ENCODE measurements at places on chromosomes 2 and 18.

DNA sequence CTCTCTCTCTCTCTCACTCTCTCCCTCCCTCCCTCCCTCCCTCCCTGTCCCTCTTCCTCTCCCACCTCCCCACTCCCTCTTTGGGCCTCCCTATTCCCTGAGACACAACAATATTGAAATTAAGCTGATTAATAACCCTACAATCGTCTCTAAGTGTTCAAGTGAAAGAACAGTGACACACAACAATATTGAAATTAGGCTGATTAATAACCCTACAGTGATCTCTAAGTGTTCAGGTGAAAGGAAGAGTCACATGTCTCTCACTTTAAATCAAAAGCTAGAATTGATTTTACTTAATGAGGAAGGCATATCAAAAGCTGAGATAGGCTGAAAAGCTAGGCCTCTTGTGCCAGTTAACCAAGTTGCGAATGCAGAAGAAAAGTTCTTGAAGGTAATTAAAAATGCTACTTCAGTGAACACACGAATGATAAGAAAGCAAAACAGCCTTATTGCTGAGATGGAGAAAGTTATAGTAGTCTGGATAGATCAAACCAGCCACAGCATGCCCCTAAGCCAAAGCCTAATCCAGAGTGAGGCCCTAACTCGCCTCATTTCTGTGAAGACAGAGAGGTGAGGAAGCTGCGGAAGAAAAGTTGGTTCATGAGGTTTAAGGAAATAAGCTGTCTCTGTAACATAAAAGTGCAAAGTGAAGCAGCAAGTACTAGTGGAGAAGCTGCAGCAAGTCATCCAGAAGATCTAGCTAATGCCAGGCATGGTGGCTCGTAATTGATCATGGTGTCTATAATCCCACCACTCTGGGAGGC, 21.3 kb downstream of the MALT1 start:
- no peak for DNase-seq

DNA sequence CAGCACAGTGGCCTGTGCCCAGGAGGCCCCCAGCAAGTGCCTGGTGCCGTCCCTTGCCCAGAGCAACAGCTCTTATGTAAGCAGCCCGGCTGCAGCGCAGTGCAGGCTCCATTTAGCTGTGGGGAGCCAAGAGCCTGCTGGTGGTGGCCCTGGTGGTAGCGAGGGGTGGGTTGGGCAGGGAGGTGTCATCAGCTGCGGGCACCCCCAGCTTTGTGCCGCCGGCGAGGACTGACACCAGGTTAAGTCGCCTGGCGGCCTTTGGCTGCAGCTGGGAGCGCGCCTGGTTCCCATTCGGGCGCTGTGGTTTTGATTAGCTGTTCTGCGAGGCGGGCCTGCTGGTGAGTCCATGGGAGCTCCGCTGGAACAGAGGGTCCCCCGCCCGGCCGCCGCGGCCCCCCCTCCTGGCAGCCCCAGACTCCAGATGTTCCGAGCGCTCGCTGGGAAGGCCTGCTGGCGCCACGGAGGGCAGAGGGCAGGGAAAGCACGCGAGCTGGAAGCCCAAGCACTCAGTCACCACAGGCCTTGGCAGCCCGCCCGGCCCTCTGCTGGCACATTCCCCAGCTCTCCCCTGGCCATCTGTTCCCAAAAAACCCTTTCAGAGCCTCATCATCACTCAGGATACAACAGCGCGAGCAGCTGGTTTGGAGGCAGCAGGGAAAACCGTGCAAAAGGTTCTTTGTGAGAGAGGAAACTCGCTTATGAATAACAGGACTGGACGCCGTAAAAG, 18.4 kb downstream of the ATOH8 start:
- no peak for DNase-seq

DNA sequence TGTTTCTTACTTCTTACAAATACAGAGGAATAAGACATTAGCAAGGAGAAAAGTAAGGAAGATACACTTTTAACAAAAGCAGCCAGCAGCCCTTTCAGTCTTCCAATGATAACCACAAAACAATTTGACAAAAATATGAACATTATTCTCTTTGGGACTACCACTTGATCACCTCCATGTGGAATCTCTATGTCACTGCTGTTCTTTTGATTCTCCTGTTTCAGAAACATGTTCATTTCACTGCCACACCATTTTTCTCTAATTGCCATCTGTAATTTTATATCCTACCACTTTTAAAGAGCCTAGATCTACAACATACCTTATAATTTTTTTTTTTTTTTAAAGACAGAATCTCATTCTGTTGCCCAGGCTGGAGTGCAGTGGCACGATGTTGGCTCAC, 10.9 kb downstream of the INO80D start:
- no peak for DNase-seq

GRCh38 chr2:206212673-206213513, 53.2 kb downstream of the EEF1B2 start:
- DNase-seq: no peak

DNA sequence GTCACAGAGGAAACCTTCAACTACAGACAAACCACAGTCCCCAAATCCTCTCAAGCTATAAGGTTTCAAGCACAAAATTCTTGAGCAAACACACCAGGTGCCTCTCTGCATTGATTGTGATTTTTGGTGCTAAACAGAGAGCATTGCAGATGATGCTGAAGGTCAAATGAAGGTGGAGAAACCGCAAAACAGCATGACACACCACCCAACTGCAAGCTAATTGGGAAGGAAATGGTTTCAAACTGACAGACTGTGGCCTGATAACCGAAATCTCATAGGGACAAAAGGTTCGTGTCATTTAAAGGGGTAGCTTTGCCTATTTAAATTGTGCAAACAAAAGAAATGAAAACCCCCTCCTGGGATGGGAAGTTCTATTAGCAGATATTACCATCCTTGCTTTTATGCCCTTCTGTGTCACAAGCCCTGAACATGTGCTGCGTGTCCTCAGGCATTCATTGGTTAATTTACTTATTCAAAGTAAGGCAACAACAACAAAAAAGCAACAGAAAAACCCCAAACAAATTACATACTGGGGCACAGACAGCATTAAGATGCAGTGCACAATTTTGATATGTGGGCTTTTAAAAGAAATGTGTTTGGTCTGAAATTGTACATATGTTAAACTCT, 154.9 kb downstream of the AQP4 start:
- no peak for DNase-seq

DNA sequence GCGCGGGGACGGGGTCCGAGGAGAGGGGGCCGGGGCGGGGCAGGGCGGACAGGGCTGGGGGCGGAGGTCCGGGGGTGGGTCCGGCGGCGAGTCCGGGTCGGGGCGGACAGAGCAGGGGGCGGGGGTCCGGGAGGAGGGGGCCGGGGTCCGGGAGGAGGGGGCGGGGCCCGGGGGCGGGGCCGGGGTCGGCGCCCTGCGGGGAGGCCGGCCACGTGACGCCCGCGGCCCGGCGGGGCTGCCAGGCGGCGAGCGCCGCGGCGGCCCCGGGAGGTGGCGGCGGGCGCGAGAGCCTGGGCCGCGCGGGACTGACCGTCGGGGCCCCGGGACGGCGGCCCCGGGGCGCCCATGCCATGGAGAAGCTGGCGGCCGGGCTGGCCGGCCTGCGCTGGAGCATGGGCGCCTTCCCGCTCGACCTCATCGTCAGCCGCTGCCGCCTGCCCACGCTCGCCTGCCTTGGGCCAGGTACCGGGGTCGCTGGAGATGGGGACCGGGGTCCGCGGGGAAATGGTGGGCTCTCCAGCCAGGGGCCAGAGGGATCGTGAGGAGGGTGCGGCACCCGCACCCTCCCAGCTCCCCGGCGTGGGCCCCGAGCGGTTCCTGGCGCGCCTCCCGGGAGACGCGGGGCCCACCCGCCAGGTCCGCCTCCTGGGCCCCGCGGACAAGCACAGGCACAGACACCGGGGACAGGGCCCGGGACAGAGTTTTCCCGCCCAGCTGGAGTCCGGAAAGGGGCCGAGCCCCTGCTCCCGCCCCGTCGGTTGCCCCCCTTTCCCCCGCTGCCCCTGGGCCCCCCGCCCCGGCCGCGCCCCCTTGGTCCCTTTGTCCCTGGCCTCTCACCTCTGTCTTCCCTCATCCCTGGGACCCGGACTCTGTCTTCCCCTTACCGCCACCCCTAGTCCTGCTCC, at the start of gene GAREM2:
TSS of gene GAREM2 (plus strand) at position 218 of the 905 bp plus-strand sequence. CDS start at position 351, 133 bp downstream.
- DNase-seq: no peak

DNA sequence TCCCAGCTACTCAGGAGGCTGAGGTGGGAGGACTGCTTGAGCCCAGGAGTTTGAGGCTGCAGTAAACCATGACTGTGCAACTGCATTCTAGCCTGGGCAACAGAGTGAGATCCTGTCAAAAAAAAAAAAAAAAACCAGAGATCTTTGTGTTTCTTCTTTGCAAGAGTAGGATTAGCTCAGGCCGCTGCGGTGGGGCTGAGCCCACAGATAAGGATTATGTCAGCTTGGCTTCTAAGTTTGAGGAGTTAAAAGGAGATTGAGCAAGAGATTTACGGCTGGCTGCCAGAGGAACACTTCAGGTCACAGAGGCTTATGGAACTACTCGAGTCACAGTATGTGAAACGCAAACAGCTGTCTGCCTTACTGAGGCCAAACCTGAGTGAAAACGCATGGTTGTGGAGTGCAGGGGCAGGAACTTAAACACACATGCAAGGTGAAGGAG, 146.7 kb upstream of the L3MBTL4 start:
- DNase-seq: no peak

DNA sequence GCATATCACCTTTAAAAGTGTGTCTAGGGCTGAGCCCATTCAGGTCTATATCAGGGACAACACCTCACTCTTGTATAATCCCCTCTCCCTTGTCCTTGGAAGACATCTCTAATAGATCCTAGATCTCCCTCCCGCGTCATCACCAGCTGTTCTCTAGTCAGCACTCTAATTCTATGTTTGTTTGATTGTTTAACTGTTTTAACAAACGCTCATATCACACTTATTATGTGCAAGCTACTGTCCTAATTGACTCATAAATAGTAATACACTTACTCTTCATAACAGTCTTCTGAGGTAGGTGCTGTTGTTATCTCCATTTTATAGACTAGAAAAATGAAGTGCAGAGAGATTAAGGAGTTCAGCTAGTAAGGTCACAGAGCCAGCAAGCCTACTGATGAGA, 1.6 kb upstream of the ERMN start:
- no peak for DNase-seq

GRCh38 chr2:45786030-45786835, 134.8 kb downstream of the PRKCE start:
- DNase-seq: no peak

- no peak for DNase-seq
Measured at GRCh38 chr2:68936427-68936826, 16.3 kb downstream of the GKN2 start.

- no peak for DNase-seq
Measured at GRCh38 chr2:143850084-143850483, 669.8 kb downstream of the ZEB2 start.

DNA sequence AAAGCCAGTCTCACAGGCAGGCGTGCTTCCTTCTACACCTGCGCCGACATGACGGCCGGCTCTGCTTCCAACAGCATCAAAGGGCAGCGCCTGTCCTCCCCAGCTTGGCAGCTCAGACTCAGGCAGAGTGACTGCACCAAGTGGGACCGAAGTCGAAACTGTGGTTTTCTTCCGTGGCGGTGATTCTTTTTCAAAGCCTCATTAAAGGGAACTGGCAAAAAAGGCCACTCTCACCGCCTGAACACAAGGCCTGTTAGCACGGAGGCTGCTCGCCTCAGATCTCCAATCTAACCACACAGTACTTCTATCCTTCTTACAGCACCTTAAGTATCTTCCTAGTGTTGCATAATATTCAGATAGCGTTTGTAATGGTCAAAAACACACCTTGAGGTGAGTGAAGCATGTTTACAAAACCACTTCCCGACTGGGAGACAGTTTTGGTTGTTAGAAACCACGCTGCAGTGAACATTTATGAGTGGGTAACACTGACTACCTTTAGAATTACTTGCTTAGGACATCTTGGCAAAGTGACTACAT, 236.4 kb downstream of the HDAC4 start:
- peak; percentile 32 for DNase-seq

DNA sequence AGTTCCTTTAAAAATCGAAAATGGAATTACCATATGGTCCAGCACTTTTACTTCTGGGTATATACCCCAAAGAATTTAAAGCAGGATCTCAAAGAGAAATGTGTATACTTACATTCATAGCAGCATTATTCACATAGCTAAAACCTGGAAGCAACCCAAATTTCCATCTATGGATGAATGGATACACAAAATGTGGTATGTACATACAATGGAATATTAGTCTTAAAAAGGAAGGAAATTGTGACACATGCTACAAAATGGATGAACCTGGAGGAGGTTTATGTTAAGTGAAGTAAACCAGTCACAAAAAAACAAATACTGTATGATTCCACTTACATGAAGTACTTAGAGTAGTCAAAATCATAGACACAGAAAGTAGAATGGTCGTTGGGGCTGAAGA, 147.9 kb upstream of the LTBP1 start:
- no peak for DNase-seq

- no peak for DNase-seq
Measured at GRCh38 chr2:46763861-46764260, 151.7 kb downstream of the MCFD2 start.

DNA sequence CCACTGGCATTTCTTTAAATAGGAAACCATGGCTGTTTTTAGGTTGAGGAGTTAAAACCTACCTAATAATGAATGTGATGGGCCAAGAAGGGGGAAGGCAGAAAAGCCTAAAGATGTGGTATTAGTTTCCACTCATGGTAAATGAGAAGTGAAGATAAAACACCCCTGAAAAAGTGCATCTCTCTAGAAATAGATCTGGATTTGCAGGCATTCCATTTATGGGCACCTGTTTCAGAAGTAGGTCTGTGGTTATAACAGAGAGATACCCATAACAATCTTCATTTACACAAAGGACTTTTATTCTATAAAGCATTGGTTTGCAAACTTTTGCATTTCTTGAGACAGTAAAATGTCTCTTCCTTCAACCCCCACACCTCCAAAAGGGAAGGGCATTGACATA, 62.1 kb downstream of the PRKCE start:
- DNase-seq: no peak

- no peak for DNase-seq
Measured at GRCh38 chr2:32825291-32825712, 121.5 kb upstream of the LTBP1 start.

DNA sequence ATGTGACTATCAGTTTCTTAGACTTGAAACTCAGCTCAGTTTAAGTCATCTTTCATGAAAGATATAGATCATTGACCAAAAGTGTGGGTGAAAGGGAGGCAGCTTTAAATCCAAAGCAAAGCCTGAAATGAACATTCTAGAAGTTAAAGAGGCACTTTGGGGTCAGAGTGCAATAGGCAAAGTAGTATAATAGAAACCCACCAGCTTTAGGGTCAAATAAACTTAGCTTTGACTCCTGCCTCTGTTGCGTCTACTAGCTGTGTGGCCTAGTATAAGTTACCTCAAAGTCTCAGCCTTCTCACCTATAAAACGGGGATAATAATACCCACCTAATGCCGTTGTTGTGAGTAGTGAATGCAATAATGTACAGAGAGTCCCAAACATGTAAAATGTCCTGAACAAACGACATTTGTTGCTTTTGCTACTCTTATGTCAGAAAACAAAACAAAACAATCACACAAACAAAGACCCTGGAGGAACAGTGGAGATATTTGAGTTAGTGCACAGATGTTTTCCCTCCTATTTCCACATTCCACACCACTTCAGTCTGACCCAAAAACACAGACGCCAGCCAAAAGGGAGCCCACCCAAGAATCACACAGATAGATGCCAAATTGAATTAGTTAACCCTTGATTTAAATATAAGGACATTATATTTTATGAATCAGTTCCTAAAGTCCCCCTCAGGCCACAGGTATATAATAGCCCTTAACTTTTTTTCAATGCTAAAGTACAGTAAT, 657.0 kb downstream of the ARHGAP15 start:
- no peak for DNase-seq

GRCh38 chr2:234257859-234258561, 207.5 kb downstream of the SPP2 start:
- DNase-seq: no peak
